ENCODE measurements at places on chromosomes 3 and 15.

DNA sequence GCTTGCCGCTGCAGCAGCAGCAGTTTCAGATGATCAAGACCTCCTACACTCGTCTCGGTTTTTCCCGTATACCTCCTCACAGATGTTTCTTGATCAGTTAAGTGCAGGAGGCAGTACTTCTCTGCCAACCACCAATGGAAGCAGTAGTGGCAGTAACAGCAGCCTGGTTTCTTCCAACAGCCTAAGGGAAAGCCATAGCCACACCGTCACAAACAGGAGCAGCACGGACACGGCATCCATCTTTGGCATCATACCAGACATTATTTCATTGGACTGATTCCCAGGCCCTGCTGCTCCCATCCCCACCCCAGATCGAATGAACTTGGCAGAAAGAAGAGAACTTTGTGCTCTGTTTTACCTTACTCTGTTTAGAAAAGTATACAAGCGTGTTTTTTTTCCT, 17.6 kb downstream of the CALML4 start:
- no peak for DNase-seq

DNA sequence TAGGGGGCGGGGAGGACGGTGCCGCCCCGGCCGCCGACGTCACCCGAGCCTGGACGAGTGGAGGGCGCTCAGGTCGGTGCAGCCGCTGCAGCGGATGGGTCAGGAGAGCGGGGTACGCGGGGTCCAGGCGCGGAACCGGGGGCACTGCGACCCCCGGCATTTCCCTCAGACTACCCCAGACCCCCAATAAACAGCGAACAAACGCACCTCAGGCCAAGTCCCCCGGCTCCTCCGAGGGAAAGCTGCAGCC, 78.9 kb downstream of the IQSEC1 start:
- DNase-seq, result peak; percentile 36

GRCh38 chr3:8607234-8608040, 37.2 kb downstream of the SSUH2 start:
- peak; percentile 73 for DNase-seq

DNA sequence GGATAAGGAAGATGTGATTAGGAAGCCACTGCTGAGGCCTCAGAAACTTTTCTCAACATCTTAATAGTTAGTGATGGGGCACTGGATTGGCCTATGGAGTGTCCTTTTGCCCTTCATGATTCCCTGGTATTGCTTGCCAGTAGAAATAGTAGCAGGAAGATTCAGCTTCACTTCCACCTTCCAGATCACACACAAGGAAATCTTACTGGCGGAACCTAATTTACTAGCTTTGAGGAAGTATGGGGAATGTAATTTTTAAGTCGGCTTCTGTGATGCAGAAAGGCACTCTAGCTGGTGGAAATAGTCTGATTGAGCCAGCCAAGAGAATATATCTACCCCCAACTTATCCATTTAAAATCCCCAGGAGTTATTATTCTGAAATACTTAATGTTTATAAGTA, 46.5 kb downstream of the LPP start:
- no peak for DNase-seq

GRCh38 chr15:87954793-87955192, 301.7 kb downstream of the NTRK3 start:
- no peak for DNase-seq

DNA sequence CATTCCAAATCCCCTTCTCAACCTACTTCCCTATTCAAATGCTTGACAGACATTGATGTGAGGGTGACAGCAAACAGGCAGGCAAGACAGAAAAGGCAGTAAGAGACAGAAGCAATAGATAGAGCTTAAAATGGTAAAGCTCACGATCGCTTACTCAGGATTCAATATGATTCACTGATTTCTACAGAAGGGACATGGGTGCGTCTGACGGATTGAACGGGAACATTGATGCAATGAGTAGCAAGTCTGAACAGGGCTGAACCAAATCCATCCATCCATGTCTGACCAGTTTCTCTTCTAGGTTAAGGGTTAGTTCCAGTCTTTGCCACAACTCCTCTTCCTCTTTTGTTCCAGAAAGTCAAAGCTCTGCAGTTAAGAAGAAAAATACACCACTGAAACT, 35.1 kb downstream of the P2RY1 start:
- no peak for DNase-seq

DNA sequence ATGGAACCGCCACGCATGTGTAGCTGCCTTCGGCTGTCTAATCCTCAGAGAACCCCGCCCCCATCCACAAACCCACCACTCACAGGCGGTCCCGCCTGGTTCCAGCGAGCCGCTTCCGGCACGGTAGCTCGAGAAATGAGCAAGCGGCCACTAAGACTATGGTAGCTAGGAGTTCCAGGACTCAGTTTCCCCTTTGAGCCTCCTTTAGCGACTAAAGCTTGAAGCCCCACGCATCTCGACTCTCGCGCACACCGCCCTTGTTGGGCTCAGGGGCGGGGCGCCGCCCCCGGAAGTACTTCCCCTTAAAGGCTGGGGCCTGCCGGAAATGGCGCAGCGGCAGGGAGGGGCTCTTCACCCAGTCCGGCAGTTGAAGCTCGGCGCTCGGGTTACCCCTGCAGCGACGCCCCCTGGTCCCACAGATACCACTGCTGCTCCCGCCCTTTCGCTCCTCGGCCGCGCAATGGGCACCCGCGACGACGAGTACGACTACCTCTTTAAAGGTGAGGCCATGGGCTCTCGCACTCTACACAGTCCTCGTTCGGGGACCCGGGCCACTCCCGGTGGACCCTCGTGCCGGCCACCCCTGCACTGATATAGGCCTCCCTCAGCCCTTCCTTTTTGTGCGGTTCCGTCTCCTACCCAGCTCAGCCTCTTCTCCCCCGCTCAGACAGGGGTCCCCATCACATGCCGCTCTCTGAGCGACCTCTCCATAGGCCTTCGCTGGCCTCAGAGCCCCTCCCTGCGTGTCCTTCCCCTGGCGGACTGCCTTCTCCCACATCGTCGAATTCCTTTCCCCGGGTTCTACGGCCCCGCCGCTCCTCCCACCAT, at the start of gene RAB11A:
RAB11A (plus strand) TSS at position 366 of the 828 bp plus-strand sequence; CDS start at position 461, 95 bp downstream.
- DNase-seq, result peak; percentile 99

- no peak for DNase-seq
Measured at GRCh38 chr15:27541581-27541980, 557.5 kb downstream of the OCA2 start.

DNA sequence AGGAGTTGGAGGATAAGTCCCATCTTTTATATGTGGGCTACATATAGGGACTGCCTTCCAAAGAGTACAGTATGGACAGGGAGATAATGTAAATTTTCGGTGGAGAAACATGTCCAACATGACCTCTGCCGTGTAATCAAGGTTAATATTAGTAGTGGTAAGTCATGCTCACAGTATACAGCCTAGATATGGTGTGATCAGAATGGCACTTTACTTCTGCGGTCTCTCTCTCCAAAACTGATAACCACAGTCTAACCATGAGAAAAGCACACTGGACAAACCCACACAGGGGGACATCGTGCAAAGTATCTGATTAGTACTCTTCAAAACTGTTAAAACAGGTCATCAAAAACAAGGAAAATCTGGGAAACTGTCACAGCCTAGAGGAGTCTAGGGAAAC, 66.6 kb upstream of the PLCL2 start:
- DNase-seq, result no peak

DNA sequence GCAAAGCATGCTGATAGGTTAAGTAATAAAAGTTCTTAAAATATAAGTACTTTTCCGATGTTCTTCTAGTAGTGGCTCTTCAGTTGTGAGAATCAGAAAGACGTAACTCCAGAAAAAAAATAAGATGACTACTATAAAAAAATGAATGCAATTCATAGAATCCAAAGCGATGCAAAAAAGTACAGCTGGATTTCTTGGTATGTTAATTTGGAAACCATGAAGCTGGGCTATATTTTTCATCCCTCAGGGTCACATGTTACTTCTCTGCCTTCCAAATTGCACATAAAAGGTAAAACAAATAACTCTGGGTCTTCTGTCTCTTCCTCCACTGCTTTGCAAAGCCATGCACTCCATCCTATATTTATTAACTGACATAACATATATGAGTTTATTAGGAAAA, 843.9 kb upstream of the DPPA4 start:
- DNase-seq, result no peak

- no peak for DNase-seq
Measured at GRCh38 chr3:67075295-67075694, 77.2 kb downstream of the KBTBD8 start.

DNA sequence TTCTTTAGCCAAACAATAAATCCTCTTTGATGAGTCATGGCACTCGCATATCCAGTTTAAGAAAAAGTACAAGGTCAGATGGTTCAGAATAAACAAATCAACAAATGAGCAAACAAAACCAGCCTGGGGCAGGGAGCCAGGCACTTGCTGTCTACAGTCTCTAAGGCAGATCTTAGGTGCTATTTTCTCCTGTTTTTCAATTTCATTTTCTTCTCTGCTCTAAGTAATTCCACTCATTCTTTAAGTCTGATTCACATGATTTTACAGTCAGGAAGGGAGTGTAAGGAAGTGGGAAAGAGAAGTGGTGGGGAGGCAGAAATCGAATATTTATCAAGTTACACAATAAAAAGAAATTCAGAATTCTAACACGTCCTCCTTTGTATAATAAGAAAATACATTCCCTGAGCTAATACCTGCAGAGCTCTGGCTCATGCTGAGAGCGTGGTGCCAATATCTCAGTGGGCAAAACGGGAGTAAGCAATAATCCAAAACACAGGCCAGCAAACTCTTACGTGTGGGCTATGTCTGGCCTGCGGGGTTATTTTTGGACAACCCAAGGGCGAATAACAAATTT, 298.6 kb downstream of the ADAMTS17 start:
- no peak for DNase-seq

DNA sequence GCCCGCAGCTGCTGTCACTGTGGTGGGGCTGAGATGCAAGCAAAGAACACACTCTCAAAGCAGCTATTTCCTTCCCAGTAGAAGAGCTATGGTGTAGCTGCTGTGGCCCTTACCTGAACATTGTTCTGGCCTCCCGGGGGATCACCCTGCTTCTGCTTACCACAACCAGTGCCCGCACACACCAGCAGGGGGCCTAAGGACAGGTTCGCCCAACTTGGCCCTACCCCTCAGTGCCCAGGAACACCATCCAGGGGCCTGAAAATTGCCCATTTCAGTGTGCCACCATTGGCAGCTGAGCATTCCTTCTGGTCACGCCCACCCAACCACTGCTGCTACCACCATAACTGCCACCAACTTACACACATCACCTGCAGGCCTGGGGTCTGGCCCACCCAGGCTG, 113.0 kb downstream of the TP63 start:
- no peak for DNase-seq

DNA sequence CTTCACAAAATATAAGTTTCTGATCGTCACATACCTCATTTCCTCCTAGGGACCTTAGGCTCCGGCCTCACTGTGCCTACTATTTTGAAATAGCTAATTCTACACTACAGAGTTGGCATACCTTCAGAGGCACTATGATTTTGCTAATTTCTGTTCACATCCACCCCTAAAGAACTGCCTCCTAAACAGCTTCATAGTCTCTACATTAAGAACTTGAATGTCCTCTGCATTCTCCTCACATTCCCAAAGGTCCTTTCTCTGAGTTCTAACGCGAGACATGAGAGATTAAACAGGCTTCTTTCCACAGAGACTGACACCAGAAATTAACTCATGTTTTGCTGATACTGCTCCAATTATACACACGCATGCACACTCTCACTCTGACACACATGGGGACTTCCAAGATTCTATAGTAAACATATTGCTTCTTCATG, 75.5 kb downstream of the DLG1 start:
- DNase-seq, result peak; percentile 41

DNA sequence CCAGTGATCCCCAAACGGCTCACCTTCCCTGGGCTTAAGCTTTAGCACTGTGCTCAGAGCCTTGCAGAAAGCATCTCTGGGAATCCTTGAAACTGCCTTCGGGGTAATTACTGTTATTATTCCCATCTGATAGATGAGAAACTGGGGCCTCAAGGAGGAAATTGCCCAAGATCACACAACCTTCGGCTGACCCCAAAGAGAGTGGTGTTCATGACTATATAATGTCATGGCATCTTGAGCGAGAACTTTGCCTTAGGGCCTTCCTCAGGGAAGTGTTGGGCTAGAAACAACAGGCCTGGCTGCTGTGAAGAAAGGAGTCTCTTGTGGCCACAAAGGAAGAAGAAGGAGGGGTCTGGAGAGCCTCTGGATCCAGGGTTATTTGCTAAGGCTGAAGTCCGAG, 388.7 kb upstream of the CFAP20DC start:
- no peak for DNase-seq

GRCh38 chr3:10937141-10937825, 55.3 kb upstream of the SLC6A1 start:
- DNase-seq, result no peak

- DNase-seq, result peak; percentile 79
Measured at GRCh38 chr3:152196782-152197181, 71.9 kb upstream of the MBNL1 start.

- DNase-seq, result peak; percentile 53
Measured at GRCh38 chr15:57591822-57592367, at the start of gene MYZAP. Gene MYZAP, plus strand, starts transcription at chr15:57591904. Its CDS starts 131 bp downstream, at chr15:57592035.

- no peak for DNase-seq
Measured at GRCh38 chr15:101401286-101401685, 88.2 kb downstream of the PCSK6 start.

DNA sequence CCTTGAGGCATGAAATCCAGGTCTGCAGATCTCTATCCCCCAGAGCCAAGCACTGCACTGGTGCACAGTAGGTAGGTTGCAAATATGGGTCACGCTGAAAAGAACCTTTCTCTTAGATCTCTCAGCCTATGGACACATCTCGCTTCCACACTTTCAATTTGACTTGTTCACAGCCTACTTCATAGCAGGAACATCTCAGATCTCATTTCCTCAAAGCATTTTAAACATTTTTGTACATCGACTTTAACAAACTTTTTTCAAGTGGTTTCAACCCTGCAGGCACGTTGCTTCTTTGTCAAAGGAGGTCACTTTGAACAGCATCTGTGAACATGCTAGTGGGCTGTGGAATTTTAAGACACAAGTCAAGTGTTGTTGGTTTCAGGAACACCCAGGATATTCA, 76.0 kb downstream of the SLC12A8 start:
- DNase-seq, result no peak

DNA sequence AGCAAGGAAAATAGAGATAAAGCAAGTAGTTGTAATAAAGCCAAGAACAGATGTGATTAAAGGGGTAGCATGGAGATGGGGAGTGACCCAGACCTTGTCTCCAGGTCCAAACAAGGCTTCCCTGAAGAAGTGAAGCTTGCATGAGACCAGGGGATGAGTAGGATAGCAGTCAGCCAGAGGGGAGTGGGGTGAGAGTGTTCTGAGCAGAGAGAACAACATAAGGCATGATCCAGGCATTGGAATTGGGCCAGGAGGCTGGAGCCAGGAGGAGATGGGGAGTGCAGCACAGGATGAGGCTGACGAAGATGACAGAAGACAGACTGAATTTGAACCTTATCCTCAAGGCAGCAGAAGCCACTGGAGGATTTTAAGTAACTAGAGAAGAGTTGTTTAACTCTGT, 7.2 kb downstream of the TMOD2 start:
- DNase-seq, result no peak

GRCh38 chr15:67510597-67511190, 10.2 kb upstream of the C15orf61 start:
- DNase-seq, result no peak

- no peak for DNase-seq
Measured at GRCh38 chr3:115548611-115549010, 74.7 kb upstream of the GAP43 start.

GRCh38 chr15:70198441-70199123, 100.9 kb upstream of the TLE3 start:
- no peak for DNase-seq

- DNase-seq, result no peak
Measured at GRCh38 chr15:38207621-38208020, 45.0 kb upstream of the SPRED1 start.

- DNase-seq, result peak; percentile 58
Measured at GRCh38 chr3:31567036-31567435, 34.3 kb downstream of the STT3B start.

- DNase-seq, result no peak
Measured at GRCh38 chr3:159619341-159619885, 369.2 kb upstream of the IL12A start.

Measured in hematopoietic multipotent progenitor cell treated with erythropoietin and hydrocortisone succinate and interleukin-3 and kit ligand, for 4 days (in vitro differentiated cells).